Breast epithelium (tissue), 4 donors: ENCODE measurements at places on chromosomes 6 and 20. TPM values are rescaled to one million over a fixed set of nuclear protein-coding genes. Genes with fewer than 3 reads are reported as not detected.

- DNase-seq, result peak; percentile 25
These were observed 250.5 kb upstream of the AFDN start for GRCh38 chr6:167576050-167576741.

- no peak for DNase-seq
These were observed 48.9 kb downstream of the DCBLD1 start for GRCh38 chr6:117531346-117531745.

- no peak for DNase-seq
These were observed 28.6 kb upstream of the OGFRL1 start for GRCh38 chr6:71259888-71260604.

DNA sequence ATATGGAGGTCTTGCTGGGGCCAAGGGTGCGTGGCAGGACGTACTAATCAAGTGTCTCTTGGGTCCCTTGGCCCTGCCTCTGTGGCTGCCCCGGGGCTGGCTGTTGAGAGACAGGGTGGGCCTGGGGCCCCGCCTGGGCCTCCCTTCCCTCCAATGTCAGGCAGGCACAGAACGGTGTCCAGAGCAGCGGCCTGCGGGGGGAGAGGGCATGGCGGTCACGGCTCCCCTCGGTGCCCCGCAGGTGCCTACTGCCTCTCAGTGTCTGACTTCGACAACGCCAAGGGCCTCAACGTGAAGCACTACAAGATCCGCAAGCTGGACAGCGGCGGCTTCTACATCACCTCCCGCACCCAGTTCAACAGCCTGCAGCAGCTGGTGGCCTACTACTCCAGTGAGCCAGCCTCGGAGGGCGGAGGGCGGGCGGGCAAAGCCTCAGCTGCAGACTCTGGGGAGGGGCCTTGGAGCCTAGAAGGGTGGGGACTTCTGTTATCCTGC, 50.0 kb downstream of the SRC start:
- no peak for DNase-seq

GRCh38 chr6:15826814-15827318, 164.0 kb upstream of the DTNBP1 start:
- no peak for DNase-seq

PRSS35 gene
- not detected for total RNA-seq

SLC2A10 gene
- 19.8 TPM for total RNA-seq

COL19A1 gene
- total RNA-seq, result 0.15 TPM
